ENCODE measurements at places on chromosomes 13 and 19.

DNA sequence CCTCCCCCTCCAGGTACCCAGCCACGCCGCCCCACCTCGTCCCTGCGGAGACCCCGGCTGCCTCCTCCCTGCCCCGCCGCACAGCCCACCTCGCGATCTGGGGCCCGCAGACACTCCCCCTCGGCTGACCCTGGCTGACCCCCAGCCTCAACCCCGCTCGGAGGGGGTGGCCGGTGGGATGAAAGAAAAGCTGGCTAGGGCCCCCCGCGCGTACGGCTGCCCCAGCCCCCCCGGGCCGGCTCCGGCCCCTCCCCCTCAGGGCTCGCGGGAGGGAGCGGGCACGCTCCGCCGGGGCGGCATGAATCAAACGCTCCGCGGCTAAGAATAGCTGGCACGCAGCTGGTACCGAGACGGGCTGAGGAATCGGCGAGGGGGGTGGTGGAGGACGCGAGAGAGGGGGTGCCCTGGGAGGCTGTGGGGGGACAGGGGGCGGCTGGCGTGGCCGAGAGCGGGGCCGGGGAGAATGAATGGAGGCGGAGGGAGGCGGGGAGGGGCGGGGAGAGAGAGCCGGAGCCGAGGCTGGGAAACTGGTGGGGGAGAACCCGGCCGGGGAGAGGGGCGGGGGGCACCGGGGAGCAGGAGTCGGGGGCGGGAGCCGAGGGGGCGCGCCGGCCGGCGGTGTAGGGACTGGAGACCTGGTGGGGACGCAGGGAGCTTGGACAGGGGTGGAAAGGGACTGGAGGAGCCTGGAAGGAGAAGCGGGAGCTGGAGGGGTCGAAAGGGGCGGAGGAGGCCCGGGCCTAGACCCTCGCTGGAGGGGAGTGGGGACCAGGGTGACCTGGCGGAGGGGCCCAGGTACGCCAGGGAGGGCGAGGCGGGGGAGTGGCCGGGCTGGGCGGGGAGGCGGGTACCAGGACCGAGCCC lies 1.1 kb downstream of the SHANK1 start:
- DNase-seq, result no peak

DNA sequence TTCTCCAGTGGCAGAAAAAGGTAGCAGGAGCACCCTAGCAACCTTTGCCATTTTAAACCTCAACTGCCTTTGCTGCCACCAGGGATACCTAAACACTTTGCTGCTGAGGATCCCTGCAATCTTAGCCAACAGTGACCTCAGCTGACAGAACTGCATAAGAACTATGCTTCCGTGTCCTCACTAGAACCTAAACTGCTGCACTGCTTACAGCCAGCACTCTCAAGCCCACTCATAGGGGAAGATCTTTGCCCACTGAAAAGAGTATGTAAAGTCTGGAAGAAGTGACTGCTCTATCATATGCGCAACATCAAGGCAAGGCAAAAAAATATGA lies 270.0 kb upstream of the PCDH20 start:
- no peak for DNase-seq

DNA sequence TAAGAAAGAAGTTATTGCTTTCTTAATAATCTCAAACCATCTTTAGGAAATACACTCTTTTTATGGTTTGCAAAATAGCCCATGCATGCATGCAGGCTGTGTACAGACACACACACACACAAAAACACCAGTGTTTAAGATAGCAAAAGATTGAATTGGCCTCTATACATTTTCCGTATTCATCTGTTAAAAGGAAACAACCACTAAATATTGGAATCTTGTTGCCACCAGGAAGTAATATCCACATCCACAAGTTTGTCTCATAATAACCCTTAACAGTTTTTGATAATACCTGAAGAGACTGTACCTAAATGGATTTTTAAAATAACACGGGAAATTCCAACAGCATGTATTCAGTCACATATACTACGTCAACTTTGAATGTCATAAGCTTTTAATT lies 7.3 kb upstream of the MAB21L1 start:
- DNase-seq, result no peak

GRCh38 chr19:5154129-5154798 lies 185.4 kb downstream of the KDM4B start:
- no peak for DNase-seq

Data from activated CD4-positive, alpha-beta T cell treated with anti-CD3 and anti-CD28 coated beads, Interleukin-2, amount 50 U/mL, for 24 hours (primary cell).